CD4-positive, alpha-beta T cell treated with Interleukin-12 subunit alpha and Interleukin-12 subunit beta, for 1 hour (primary cell): ENCODE measurements at places on chromosomes 3 and 15.

DNA sequence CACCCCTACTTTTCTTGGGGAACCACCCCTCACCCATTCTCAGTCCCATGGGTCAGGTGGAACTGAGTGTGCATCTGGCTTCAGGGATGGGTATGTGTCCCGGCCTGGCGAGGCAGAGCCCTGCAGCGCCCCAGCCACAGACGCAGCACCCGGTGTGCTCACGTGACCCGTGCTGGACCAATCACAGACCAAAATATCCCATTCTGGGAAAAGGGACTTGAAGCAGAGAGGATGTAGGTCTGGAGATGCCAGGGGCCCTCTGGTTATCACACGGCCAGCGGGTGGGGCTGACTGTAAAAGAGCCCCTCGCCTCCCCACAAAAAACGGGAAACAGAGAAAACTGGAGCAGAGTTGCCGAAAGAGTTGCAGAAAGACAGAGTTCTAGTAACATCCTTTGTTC is 138.0 kb upstream of the RAD18 start:
- no peak for DNase-seq

- DNase-seq, result no peak
Measured at GRCh38 chr15:98996169-98996568, 11.4 kb downstream of the PGPEP1L start.

- DNase-seq, result no peak
Measured at GRCh38 chr3:135268941-135269532, 474.0 kb downstream of the EPHB1 start.

DNA sequence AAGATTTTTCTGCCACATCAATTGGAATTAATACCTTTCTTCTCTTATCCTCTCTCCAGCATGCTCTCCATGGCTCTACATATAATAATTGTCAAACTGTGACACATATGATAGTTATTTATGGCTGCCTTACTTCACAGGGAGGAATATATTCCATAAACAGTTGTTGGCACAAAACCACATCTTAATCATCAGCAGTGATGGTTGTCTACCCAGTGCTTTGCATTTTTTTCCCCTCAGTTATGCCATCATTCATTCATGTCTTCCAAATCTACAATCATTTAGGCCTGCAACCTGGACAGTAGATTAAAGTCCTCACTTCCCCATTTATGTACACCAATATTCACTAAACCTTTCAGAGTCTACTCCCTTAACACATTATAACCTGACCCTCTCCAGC is 107.7 kb downstream of the THRB start:
- no peak for DNase-seq
